NCI-H2081 treated with DMSO at 0.1 percent for 48 hours (cell line): ENCODE measurements at places on chromosomes 16 and 17.

- no peak for DNase-seq
These were observed 45.2 kb downstream of the AXIN2 start for GRCh38 chr17:65515959-65516948.

- no peak for DNase-seq
These were observed 1.9 kb upstream of the CBLN1 start for GRCh38 chr16:49283376-49284049.

- DNase-seq: no peak
These were observed 24.2 kb downstream of the RDM1 start for GRCh38 chr17:35906191-35906925.

- DNase-seq: no peak
These were observed 1.5 kb downstream of the GRIN2A start for GRCh38 chr16:10180771-10181163.

DNA sequence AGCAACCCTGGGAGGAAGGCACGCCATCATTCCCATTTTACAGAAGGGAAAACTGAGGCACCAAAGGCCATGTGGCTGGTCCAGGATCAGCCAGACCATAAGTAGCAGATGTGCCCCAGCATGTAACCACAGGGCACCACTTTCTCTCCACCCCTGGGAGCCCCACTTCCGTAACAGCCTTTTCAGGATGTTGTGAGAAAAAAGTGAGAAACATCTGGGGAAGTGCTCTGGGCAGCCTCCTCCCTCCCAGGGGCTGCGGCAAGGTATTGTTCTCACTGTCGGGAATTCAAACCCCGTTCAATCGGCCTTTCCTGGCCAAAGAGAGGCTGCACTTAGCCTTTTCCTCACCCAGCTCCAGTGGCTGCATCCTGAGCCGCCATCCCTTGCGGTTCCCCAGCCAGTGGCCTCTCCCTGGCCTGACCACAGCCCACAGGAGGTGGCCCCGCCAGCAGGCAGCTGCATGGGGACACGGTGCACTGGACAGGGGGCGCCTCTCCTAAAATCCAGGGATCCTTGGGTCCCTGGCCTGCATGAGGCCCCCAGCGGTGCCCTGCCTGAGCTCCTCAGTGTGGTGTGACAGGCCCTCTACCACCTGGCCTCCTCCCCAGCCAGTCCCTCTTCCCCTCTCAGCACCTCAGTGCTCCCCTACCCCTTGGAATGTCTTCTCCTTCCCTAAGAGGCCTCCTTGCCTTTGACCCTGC lies 5.7 kb upstream of the CDH5 start:
- no peak for DNase-seq

DNA sequence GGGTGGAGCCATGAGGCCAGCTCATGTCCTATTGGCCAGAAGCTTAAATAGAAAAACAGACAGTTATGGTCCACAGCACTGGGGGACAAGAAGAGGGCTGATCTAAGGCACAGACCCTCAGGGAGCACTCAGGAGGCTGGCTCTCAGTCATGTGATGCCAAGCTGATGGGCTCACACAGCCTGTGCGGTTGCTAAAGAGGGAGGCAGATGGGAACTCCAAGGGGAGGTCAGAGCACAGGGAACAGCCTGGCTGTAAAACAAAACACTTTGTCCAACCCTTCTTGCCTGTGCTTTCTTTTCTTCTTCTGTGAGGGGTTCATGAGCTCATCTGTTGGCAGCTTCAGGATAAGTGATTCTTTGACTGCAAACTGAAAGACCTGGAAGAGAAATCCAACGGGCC lies 27.2 kb downstream of the CNTNAP1 start:
- no peak for DNase-seq

- DNase-seq: no peak
These were observed 28.0 kb upstream of the DDX52 start for GRCh38 chr17:37671028-37671823.

GRCh38 chr16:11359370-11359769 lies 14.1 kb downstream of the RMI2 start:
- DNase-seq: no peak

- DNase-seq: no peak
These were observed 879 bp downstream of the SOCS1 start for GRCh38 chr16:11254913-11255736.

DNA sequence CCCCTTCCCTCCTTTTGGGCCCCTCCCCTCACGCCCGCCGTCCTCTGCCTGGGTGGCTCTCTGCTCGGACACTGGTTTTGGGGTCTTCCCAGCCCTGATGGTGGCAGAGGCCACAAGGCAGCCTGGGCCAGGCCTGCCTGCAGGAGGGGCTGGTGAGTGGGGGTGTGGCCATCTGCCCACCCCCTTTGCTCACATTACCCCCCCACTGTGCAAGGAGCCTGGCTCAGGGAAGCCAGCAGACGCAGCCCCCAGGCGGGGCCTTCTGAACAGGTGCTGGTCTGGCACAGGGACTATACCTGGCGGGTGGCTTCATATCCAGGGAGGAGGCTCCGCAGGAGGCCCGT lies 10.7 kb upstream of the ZFPM1 start:
- no peak for DNase-seq

DNA sequence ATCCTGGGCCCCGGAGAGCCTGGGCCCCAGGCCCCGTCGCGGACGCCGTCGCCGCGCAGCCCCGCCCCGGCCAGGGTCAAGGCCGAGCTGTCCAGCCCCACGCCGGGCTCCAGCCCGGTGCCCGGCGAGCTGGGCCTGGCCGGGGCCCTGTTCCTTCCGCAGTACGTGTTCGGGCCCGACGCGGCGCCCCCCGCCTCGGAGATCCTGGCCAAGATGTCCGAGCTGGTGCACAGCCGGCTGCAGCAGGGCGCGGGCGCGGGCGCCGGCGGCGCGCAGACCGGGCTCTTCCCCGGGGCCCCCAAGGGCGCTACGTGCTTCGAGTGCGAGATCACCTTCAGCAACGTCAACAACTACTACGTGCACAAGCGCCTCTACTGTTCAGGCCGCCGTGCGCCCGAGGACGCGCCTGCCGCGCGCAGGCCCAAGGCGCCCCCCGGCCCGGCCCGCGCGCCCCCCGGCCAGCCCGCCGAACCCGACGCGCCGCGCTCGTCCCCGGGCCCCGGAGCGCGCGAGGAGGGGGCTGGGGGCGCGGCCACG lies 36.8 kb upstream of the ZC3H18 start:
- DNase-seq: no peak

DNA sequence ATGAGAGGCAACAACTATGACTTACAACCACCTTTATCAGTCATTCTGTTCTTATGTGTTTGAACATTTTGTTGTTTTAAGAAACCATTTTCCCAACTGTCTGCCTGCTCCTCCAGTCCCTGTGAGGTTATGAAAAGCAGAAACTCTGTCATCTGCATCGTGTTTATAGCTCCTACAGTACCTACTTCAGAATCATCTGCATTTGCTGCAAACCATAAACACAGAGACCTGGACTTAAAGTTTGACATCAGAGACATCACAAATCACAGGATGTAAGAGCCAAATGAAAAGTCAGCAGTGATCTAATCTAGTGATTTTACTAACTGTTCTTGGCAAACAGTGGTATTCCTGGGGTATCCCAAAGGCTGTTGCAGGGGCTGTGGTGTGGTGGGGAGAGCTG lies 55.2 kb downstream of the CDH11 start:
- DNase-seq: no peak

DNA sequence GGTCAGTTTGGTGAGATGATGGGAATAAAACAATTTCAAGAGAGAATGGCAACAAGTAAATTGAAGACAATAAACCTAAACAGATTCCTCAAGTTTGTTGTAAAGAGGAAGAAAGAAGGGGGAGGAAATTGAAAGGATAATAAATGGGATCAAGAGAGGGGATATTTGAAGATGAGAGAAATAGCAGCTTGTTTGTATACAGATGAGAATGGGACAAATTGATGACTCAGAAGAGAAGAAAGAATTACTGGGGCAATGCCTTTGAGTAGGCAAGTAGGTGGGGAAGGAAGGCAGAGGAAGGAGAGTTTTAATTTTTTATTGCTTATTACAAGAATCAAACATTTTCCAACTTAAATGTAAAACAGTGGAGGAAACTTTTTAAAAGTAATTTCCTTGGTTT lies 98.3 kb downstream of the CHD9 start:
- no peak for DNase-seq

DNA sequence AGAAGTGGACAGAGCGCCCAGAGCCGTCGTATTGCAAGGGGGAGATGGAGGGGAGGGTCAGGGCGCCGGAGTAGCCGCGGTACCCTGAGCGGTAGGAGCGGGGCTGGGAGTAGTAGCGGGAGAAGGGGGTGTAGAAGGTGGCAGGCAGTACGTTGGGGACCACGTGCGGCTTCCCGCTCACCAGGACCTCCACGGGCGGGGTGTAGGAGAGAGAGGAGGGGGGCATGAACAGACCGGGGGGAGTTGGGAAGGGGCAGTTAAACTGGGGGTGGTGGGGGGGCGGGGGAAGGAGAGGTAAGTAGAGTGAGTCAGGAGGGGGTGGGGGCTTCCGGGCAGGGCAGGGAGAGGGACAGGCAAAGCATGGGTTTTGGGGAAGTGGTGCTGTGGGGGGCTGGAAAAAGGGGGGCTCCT lies 16.8 kb downstream of the ST6GALNAC2 start:
- no peak for DNase-seq

DNA sequence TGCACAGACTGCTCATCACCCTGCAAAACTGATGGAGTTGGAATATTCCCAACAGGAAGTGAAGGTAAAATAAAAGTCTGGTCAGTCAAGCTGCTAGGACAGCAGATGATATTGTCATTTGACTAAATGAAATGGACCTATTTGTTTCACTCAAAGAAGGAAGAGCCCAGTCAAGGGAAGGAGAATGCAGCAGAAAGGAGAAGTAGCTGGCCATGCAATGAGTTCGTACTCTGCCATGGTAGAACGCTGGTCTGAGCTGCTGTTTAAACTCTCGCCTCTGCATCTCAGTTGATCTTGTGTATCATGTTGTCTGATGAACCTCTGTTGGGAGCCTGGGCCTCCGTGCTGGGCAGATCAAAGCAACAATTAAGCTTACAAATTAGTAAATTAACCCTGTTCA lies 15.6 kb upstream of the YPEL2 start:
- no peak for DNase-seq

- DNase-seq: no peak
These were observed at the start of gene MEOX1 for GRCh38 chr17:43661699-43662412. Gene MEOX1 (minus strand): TSS chr17:43661922. CDS start chr17:43661534, 388 bp downstream.

DNA sequence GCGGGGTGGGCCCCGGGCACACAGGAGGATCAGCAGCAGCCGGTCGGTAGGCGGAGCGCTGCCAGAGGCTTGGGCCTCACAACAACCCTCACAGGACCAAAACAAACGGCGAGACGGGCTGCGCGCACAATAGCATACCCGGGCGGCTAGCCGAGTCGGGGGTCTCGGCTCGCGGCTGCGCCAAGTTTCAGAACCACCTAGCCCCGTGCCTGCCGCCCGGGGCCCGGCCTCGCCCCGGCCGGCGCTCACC lies 732 bp downstream of the ULK2 start:
- no peak for DNase-seq

- DNase-seq: no peak
These were observed 30.3 kb downstream of the LDHD start for GRCh38 chr16:75086281-75086680.

GRCh38 chr17:61330174-61331150 lies 69.2 kb upstream of the TBX2 start:
- DNase-seq: no peak

- no peak for DNase-seq
These were observed 1.0 kb upstream of the SLC12A4 start for GRCh38 chr16:67969254-67970039.

- DNase-seq: no peak
These were observed 5.1 kb upstream of the C17orf113 start for GRCh38 chr17:42055496-42055895.

GRCh38 chr17:41404024-41404671 lies 6.7 kb upstream of the KRT31 start:
- no peak for DNase-seq

- no peak for DNase-seq
These were observed 95.7 kb downstream of the STX8 start for GRCh38 chr17:9479964-9480363.

DNA sequence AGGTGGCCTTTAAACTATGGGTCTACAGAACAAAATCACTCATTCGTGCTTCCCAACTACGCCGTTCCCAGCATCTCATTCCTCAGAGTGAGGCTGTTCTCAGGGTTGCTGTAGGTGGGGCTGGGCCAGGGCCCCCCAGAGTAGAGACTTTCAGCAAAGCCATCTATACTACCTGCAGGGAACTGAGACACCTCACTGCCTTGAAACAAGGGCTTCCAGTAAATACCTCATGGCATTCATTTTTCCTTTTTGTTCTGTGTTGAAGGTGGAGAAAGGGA lies 4.2 kb upstream of the SDK2 start:
- DNase-seq: no peak

- DNase-seq: no peak
These were observed at the start of gene LGALS9 for GRCh38 chr17:27630607-27631410. Gene LGALS9 (plus strand): TSS chr17:27631188. CDS start chr17:27631266, 78 bp downstream.

DNA sequence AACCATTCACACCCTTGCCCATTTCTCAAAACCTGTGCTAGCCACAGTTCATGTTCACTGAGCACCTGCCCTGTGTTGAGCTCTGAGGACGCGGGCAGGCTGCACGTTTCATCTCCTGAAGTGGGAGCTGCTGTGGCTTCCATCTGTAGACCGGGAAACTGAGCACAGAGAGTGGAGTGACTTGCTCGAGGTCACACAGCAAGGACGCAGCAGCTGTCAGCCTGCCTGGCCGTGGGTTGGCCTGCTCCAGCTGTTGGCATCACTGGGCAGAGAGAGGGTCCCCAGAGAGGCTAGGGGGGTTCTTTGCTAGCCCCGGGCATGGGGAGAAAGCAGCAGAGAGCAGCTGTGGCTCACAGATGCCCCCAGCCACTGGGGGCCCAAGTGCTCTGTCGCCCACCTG lies 28.8 kb downstream of the ZFPM1 start:
- no peak for DNase-seq

GRCh38 chr17:50020841-50021599 lies 26.0 kb upstream of the DLX3 start:
- DNase-seq: no peak

- no peak for DNase-seq
These were observed 113.0 kb downstream of the COPRS start for GRCh38 chr17:31745964-31746600.

DNA sequence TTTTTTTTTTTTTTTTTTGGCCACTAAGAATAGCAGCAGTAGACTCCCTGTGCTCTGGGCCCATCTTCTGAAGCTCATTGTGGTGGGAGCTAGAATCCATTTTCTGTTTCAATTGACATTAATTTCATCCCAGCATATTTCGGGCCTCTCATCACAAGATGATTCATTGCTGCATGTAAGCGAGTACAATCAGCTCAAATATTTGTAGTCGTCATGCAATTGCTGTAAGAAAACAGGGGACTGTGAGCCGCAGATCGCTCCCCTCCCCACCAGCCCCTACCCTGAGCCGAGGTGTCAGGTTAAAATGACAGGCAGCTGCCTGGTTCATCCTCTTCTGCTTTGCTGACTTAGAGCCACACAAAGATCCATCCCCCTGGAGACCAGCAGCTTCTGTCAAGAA lies 358.8 kb upstream of the CDH5 start:
- DNase-seq: no peak

- no peak for DNase-seq
These were observed 11.9 kb downstream of the IRF8 start for GRCh38 chr16:85910854-85911247.

DNA sequence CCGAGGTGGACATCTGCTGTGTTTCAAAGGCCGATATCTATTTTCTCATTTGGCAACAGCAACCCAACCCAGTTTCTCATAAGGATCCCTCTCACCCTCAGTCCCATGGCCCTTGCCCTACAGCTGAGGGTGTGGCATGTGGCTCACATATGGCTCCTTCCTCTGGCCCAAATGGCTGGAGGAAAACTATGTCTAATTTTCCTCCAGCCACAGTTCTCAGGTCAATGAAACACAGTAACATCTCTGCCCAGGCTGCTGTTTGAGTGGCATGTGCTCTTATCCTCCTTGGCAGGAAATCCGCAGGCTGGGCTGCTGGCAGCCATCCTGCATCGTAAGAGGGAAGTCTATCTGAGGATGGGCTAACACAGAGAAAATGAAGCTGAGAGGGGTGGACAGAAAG lies 24.1 kb downstream of the SERPINF1 start:
- DNase-seq: no peak
